NCI-H510A treated with DMSO at 0.1 percent for 48 hours (cell line): ENCODE measurements at places on chromosomes 1 and 21.

DNA sequence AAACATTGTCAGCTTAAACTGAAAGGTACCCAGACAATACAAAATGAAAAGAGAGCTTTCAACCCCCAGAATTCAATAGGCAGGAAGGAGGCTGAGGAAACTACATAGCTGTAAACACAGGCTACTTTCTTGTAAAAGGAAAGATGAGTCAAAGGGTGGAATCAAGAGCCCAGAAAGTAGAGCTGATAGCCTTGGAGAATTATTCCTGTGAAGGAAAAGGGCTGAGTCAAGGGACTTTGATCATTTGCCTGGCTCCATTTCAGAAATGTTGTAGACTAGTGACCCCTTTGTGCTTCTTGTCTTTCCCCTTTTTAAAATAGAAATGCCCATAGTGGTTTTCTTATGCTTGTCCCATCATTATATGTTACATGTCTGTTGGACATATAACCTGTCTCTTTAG lies 597.6 kb downstream of the ADGRL2 start:
- no peak for DNase-seq

DNA sequence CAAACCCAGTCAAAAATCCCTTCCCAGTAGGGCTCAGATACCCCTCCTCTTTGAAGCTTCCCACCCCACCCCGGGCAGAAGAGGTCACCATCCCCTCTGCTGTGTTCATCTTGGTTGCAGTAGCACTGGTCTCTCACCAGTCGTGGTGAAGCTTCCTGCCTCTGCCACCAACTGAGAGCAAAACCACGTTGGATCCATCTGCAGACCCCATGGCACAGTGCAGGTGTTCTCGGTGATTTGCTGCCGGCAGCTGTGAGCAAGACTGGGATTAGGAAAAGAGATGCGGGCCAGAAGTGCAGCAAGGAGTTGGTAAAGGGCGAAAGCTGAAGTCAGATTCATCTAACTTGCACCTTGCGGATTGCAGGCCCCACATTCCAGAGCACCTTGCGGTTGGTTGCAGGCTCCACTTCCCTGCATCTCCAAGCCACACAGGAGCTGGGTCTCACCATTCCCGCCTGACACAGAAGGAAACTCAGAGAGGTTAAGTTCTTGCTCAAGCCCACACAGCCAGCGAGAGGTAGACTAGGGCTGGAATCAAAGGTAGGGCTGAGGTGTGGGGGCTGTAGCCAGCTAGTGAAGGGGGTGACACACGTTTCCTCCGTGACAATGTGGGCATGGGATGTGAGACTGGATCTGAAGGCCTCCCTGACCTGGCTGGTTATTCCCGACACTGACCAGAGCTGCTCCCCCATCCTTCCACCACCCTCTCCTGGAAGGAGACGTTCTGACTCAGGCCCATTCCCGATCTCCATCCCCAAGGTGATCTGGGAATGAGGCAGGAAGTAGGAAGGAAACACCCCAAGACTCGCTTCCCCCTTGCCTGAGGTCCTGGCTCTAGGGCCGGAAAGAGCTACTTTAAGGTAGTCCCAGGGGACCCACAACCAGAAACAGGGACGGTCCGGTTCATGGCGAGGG lies 3.3 kb upstream of the FAM110D start:
- no peak for DNase-seq

DNA sequence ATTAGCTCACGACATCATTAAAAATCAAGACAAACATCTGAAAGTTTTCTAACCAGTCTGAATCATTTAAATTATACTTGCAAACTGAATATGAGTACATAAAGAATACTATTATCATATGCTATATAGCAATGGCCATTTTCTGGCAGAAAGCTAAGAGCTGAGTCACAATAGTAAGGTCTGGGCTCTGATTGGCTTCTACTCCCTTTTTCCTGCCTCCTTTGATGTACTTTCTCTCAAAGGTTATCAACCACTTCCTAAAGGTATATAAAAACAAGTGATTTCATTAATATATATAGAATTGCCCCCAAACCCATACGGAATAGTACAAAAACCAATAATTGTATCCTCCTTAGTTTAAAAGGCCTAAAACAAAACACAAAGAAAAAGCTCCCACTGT lies 7.0 kb downstream of the KCNA3 start:
- no peak for DNase-seq

- DNase-seq = no peak
Measured at GRCh38 chr1:110785612-110786011, 87.3 kb upstream of the CD53 start.

DNA sequence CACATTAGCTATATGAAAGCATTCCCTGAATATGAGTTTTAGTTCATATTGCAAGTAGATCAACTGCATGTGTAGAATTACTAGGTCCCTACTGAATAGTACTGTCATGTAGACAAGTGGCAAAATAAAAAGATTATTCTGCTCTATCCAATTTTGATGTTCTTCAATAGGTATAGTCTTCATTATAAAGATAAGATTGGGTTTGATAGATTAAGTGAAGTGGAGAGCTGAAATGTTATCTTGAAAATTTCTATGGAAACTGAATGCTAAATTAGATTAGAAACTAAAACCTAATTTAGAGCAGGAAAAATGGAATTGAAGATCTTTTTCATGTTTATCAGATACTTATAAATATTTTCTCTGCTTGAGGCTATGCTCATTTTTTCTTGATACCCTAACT lies 1610.0 kb downstream of the BRINP3 start:
- no peak for DNase-seq

DNA sequence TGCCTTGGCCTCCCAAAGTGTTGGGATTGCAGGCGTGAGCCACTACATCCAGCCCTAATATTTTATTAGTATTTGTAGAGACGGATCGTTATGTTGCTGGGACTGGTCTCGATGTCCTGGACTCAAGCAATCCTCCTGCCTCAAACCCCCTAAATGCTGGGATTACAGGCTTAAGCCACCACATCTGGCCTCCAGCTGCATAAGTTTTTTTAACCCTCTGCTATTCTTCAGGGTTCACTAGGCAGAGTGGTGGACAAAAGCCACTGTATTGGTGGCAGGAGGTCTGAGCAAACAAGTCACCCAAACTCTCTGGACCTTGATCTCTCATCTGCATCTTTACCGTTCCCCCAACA lies 10.1 kb upstream of the CLIC4 start:
- DNase-seq = no peak

- DNase-seq = no peak
Measured at GRCh38 chr1:5648410-5649165, 343.6 kb downstream of the NPHP4 start.

GRCh38 chr21:39568361-39568760 lies 44.4 kb upstream of the B3GALT5 start:
- DNase-seq = peak; percentile 14

- DNase-seq = no peak
Measured at GRCh38 chr1:186681801-186682200, 1.6 kb upstream of the PTGS2 start.

DNA sequence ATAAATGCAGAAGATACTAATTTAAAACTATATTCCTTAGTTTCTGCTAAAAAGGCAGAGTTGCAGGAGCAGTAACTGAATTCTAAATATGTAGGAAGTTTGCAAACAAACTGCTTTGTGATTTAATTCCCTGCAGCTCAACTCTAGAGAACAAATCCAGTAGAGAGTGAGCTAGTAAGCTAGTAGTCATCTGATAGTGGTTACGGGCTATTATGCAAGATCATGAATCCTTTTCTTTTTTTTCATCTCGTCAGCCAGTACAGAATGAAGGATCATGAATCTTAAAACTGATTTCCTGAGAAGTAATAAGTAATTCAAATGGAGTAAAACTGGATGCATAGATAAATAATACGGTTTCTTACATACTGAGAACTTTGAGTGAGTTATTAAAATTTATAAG lies 3.3 kb downstream of the DPH5 start:
- no peak for DNase-seq

DNA sequence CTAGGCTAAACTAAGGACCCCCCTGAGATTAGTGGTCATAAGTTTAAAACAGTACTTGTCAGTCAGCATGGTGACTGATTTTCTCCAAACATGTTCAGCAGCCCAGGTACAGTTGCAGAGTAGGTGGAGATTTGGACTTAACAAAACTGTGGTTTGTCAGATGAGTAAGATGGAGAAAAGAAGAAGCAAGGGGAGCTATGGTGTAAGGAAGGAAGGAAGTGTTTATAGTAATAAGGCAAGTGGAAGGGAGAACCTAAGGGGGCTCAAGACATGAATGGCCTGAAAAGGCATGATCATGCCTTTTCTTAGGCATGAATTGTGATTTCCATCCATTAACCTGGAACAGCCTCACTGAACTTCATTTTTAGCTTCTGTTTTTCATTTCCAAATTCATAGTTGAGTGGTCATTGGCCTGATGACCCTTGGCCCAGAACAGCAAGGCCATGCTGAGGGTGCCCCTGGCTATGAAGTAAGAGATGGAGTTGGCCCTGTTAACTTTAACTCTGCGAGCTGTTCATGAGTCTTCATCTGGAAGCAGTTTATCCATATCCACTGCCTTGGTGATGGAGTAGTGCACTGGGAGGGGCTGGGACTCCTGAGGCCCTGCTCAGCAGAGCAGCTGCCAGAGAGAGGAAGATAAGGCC lies 60.7 kb downstream of the LRRC8D start:
- DNase-seq = no peak

DNA sequence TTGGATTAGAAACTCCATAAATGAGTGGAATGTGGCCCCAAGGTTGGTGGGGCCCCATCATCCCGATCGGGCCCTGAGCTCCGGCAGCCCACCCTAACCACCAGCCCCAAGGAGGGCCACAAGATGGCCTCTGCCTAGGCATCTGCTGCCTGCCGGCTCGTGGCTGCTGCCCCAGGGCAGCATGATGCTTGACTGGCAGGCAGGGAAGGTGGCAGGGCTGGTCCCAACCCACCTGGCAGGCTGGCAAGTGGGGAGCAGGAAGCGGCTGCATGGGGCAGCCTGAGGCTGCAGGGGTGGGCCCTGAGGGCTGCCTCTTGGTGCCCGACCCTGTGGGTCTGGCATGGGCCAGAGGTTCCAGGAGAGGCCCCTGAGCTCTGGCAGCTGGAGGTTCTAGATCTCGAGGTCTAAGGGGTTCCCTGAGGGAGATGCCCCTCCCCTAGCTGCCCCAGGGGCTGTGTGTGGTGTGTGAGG lies 760 bp upstream of the GJC2 start:
- DNase-seq = no peak
